ENCODE measurements at places on chromosomes 16 and 17. TPM values are rescaled to one million over a fixed set of nuclear protein-coding genes. Genes with fewer than 3 reads are reported as not detected.

The PEMT gene
- total RNA-seq, result 18.5 TPM

The CMTM1 gene
- total RNA-seq, result 12.1 TPM

The PIRT gene
- total RNA-seq, result 0.32 TPM

The KRT38 gene
- not detected for total RNA-seq

The CLEC18B gene
- total RNA-seq, result 6.0 TPM

The CDC42EP4 gene
- total RNA-seq, result 77.6 TPM

The EME2 gene
- 31.9 TPM for total RNA-seq

The KCNJ2 gene
- total RNA-seq, result 2.5 TPM

The KRT27 gene
- not detected for total RNA-seq

The GSPT1 gene
- 73.5 TPM for total RNA-seq

The NXPH3 gene
- 2.9 TPM for total RNA-seq

The CCDC154 gene
- 3.6 TPM for total RNA-seq

The ATAD5 gene
- 0.92 TPM for total RNA-seq

The KREMEN2 gene
- not detected for total RNA-seq

The ARHGAP23 gene
- total RNA-seq, result 37.6 TPM

The CANT1 gene
- 132 TPM for total RNA-seq

The LONP2 gene
- 104 TPM for total RNA-seq

The NTHL1 gene
- 33.9 TPM for total RNA-seq

The CA10 gene
- 0.17 TPM for total RNA-seq

The CD300LF gene
- total RNA-seq, result 1.8 TPM

The CAPNS2 gene
- 0.55 TPM for total RNA-seq

The SHBG gene
- 0.89 TPM for total RNA-seq

The MT1M gene
- 4.6 TPM for total RNA-seq

Data from mucosa of gallbladder (tissue), 1 donor.